ENCODE measurements at places on chromosomes 2 and 18.

GRCh38 chr18:12361770-12362378 lies 15.2 kb downstream of the AFG3L2 start:
- DNase-seq = no peak

DNA sequence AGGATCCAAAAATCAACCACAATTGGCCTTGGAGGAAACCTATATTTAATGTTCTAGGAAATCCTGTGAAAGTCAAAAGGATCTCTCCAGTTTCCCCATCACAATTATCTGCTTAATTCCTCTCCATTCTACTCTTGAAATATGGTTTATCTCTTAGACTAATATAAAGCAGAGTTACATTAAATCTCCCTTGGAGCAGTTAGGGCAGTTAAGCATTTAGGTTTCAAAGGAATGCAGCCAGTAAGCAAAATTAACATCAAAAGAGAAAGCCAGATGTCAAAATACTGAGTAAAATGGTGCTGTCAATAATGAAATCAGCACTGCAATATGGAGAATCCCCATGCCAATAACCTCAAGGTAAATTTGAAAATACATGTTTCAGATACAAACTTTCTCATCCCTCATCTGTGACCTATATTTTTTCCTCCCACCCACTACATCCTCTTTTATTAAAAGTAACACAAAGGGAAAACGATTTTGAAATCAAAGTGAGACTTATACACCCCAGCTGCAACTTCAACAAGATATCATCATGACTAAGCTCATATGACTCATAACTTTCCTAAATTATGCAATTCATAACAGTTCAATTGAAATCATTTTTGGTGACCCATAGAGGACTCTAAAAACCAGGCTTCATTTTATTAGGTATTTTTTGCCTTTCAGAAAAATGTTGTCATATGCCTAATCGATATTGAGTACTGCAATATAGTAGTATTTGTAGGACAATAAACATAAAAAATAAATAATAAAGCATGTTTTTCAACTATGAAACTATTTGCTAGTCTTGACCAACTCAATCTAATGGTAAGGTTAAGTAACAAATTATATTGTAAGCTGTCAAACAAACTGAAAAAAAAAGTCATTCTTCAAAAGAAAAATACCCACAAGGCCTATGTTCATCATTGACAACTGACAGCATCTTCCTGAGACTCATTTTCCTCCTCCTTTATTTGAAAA lies 3.1 kb downstream of the ADAM17 start:
- DNase-seq = no peak

DNA sequence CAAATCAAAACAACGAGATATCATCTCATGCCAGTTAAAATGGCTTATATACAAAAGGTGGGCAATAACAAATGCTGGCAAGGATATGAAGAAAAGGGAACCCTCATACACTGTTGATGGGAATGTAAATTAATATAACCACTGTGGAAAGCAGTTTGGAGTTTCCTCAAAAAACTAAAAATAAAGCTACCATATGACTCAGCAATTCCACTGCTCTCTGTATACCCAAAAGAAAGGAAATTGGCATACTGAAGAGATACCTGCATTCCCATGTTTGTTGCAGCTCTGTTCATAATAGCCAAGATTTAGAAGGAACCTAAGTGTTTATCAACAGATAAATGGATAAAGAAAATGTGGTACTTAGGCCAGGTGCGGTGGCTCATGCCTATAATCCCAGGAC lies 124.8 kb downstream of the MSTN start:
- no peak for DNase-seq

GRCh38 chr2:104473546-104473945 lies 380.4 kb upstream of the POU3F3 start:
- no peak for DNase-seq

- DNase-seq = no peak
These were observed 283.8 kb downstream of the CTNNA2 start for GRCh38 chr2:79796641-79797040.

- no peak for DNase-seq
These were observed 58.3 kb downstream of the VIL1 start for GRCh38 chr2:218477247-218477646.

- DNase-seq = no peak
These were observed 42.0 kb upstream of the EML6 start for GRCh38 chr2:54681416-54681815.

DNA sequence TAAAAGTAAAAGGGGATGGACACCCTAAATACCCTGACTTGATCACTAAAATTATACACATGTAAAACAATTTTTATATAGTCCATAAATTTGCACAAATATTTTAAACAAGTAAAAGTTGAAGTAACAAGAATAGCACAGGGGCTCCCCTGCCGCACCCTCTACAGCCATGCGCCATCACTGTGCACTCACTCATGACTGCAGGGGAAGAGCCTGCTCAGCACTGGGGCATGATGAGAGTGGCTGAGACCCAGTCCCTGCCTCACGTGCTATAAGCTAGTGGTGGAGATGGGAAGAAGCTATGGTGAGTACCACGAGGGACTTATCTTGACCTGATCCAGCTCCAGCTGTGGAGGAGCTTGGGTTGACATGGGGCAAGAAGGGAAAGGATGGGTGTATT lies 46.9 kb upstream of the MYO1B start:
- DNase-seq = no peak

Measured in stimulated activated CD4-positive, alpha-beta T cell treated with anti-CD3 and anti-CD28 coated beads, Interleukin-15, amount 100 ng/mL, for 1 hour (primary cell).